ENCODE measurements at places on chromosomes 12 and 14. TPM values are rescaled to one million over a fixed set of nuclear protein-coding genes. Genes with fewer than 3 reads are reported as not detected.

The CLEC4C gene
- total RNA-seq: not detected

The SMOC1 gene
- total RNA-seq: not detected

The LRRC10 gene
- not detected for total RNA-seq

The FLRT2 gene
- not detected for total RNA-seq

The LRTM2 gene
- not detected for total RNA-seq

The PTGDR gene
- 2.6 TPM for total RNA-seq

The TBC1D30 gene
- 0.17 TPM for total RNA-seq

The HIP1R gene
- 57.8 TPM for total RNA-seq

The LTBP2 gene
- 0.28 TPM for total RNA-seq

The FAM181A gene
- total RNA-seq: not detected

The B4GALNT1 gene
- 0.65 TPM for total RNA-seq

The CPNE6 gene
- 0.14 TPM for total RNA-seq

The ESPL1 gene
- 91.0 TPM for total RNA-seq

The LPAR5 gene
- total RNA-seq: 20.9 TPM

The TMEM229B gene
- total RNA-seq: 20.0 TPM

The TMTC2 gene
- total RNA-seq: 3.3 TPM

The CLEC4A gene
- total RNA-seq: 0.74 TPM

The ABCB9 gene
- 7.0 TPM for total RNA-seq

The HEATR5A gene
- 9.4 TPM for total RNA-seq

The RILPL2 gene
- total RNA-seq: 5.5 TPM

The NEMF gene
- total RNA-seq: 91.1 TPM

The LUM gene
- total RNA-seq: not detected

The LALBA gene
- total RNA-seq: not detected

The MSRB3 gene
- total RNA-seq: not detected

The TPH2 gene
- total RNA-seq: not detected

The RPS6KL1 gene
- 2.6 TPM for total RNA-seq

The NRXN3 gene
- not detected for total RNA-seq

The BDKRB1 gene
- not detected for total RNA-seq

The SSTR1 gene
- not detected for total RNA-seq

The DPPA3 gene
- not detected for total RNA-seq

The PDZRN4 gene
- total RNA-seq: not detected

The ARHGAP9 gene
- 304 TPM for total RNA-seq

The SLC17A8 gene
- total RNA-seq: not detected

The GALNT9 gene
- not detected for total RNA-seq

The SERPINA10 gene
- not detected for total RNA-seq

The TSPAN11 gene
- total RNA-seq: not detected

All from activated naive CD8-positive, alpha-beta T cell treated with anti-CD3 and anti-CD28 coated beads, Interleukin-2, amount 10 ng/mL, durations not matched to agents 7 days and 5 days (primary cell).